ENCODE measurements at places on chromosomes 6 and 20. TPM values are rescaled to one million over a fixed set of nuclear protein-coding genes. Genes with fewer than 3 reads are reported as not detected.

- DNase-seq: no peak
Measured at GRCh38 chr6:127182501-127182900, 64.0 kb downstream of the RSPO3 start.

The POU5F1 gene
- total RNA-seq: not detected

The TMEM200A gene
- 10.3 TPM for total RNA-seq

The CFB gene
- 35.8 TPM for total RNA-seq

DNA sequence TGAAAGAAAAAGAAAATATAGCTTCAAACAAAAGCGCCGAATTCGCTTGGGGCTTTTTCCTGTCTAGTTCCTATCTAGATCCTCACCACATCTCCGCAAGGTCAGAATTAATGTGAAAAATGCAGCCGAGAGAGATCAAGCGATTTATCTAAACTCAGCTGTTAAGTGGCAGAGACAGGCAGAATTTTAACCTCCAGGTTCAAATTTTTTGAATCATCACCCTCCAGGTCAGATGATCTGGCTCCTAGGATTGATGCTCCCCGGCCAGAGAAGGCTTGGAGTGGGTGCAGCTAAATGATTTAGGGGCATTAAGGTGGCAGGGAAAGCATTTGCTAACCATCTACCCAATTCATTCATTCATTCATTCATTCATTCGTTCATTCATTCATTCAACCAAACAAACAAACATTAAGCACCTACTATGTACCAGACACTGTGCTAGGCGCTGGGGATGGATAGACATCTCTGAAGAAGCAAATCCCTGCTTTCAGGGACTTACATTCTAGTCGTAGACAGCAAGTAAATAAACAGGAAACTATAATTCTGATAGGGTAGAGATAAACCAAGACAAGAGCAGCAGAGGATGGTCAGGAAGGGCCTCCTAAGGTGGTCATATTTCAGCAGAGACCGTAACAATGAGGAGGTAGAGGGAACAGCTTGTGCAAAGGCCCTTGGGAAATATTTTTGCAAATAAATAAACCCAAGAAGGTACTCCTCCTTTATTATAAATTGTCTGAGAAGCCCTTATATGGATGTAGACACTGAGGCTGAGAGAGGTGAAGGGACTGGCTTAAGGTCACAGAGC is 672 bp upstream of the UBE2V1 start:
- DNase-seq: no peak

DNA sequence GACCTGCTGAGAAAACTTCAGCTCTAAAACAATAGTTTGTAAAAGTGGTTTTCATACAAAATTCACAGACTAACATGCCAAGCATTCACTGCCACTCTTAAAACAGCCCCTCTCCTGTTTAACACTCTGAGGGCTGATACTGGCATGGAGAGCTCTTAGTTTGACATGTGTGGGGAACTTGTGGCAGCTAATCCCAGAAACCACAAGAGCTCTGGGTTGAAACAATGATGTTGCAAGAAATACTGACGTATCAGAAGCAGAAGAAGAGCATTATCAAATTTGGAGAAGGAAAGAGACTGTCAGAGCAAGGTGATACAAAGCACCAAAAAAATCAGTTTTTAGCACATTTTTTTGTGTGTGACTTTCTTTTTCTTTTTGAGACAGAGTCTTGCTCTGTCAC is 5.1 kb downstream of the BEND3 start:
- no peak for DNase-seq

- no peak for DNase-seq
Measured at GRCh38 chr6:144667532-144668503, 382.7 kb downstream of the UTRN start.

DNA sequence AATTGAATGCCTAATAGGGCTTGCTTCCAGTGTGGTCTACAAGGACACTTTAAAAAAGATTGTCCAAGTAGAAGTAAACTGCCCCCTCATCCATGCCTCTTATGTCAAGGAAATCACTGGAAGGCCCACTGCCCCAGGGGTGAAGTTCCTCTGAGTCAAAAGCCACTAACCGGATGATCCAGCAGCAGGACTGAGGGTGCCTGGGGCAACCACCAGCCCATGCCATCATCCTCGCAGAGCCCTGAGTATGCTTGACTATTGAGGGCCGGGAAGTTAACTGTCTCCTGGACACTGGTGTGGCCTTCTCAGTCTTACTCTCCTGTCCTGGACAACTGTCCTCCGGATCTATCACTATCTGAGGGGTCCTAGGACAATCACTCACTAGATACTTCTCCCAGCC is 411.5 kb downstream of the TENT5A start:
- DNase-seq: no peak

GRCh38 chr6:105744815-105745214 is 341.3 kb upstream of the PRDM1 start:
- no peak for DNase-seq

DNA sequence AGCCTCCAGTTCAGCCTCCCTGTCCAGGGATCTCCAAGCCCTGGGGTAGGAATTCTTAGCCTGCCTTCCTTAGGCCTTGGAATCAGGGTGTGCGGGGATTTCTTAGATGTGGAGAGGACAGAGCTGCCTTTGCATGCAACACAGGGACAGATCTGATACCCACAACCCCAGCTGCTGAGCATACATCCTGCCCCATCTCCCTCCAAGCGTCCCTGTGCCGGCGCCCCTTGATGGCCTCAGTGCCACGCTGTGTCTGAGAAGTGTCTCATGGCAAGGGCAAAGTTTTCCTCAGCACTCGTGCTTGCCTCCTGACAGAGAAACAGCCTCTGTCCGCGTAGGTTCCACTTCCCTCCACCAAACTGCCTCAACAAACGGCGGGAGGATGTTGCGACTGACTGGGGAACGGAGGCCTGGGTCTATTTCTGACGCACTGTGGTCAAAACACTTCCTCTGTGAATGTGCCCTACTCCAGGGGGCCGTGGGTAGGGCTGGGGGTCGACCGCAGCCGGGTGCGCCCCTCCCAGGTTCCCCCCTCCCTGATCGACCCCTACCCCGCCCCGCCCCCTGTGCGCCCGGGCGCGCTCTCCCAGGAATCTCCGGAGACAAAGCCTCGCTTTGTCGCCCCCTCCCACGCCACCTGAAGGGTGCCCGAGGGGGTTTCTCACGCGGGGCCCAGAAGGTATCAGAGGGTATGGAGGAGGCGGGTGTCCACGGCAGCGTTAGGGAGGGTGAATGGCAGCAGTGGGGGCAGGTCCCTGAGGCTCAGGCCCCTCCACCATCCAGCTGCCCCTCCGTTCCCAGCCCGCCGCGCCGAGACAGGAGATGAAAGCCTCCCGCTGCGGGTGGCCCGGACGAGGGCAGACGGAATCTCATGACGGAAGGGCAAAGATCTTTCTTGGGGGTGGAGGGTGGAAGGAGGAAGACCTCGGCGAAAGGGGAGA is 806 bp downstream of the MICAL1 start:
- DNase-seq: no peak

The ZNF165 gene
- total RNA-seq: 0.42 TPM

The SLC26A8 gene
- total RNA-seq: 0.42 TPM

DNA sequence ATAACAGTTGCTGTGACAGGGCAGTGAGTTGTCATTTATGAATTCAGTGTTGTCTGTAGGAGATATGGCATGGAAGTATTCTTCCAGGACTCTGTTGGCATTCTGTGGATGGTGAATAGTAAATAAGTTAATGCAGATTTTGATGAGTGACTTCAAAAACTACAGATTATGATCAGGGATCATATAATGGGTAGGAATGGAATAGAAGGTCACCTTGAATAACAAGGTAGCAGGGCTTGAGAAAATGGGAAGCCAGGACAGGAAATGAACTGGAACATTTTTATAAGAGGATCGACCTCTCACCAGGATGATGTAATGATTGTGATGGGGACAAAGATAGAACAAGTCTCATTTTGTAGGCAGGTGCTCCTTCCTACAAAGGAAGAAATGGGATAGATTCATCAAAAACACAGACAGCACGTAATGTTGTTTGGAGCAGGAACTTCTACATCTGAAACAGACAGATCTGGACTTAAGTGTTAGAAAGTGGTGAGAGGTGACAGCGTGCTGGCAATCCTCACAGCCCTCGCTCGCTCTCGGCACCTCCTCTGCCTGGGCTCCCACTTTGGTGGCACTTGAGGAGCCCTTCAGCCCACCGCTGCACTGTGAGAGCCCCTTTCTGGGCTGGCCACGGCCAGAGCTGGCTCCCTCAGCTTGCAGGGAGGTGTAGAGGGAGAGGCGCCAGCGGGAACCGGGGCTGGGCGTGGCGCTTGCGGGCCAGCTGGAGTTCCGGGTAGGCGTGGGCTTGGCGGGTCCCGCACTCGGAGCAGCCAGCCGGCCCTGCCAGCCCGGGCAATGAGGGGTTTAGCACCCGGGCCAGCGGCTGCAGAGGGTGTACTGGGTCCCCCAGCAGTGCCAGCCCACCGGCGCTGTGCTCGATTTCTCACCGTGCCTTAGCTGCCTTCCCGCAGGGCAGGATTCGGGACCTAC is 30.8 kb upstream of the SSR1 start:
- DNase-seq: no peak

GRCh38 chr6:122184401-122184827 is 215.0 kb upstream of the HSF2 start:
- DNase-seq: no peak

DNA sequence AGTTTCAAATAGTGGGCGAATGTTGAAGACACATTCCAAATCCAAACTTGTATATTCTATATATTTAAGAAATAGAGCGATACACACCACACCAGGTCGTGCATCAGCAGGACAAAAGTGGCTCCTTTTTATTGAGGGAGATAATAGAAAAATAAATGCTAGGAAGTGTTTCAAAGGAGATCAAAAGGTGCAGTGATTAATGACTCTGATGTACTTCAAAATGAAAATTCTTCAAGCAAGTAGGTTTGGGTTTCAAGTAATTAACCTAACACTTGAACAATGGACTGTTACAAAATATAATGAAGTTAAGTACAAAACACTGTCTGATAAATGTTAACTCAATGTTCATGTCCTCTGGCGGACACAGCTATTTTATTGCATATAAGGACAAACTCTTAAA is 185.9 kb downstream of the BTBD9 start:
- DNase-seq: no peak

The GUCA1A gene
- total RNA-seq: not detected

- no peak for DNase-seq
Measured at GRCh38 chr20:13298692-13299373, 77.8 kb downstream of the ISM1 start.

DNA sequence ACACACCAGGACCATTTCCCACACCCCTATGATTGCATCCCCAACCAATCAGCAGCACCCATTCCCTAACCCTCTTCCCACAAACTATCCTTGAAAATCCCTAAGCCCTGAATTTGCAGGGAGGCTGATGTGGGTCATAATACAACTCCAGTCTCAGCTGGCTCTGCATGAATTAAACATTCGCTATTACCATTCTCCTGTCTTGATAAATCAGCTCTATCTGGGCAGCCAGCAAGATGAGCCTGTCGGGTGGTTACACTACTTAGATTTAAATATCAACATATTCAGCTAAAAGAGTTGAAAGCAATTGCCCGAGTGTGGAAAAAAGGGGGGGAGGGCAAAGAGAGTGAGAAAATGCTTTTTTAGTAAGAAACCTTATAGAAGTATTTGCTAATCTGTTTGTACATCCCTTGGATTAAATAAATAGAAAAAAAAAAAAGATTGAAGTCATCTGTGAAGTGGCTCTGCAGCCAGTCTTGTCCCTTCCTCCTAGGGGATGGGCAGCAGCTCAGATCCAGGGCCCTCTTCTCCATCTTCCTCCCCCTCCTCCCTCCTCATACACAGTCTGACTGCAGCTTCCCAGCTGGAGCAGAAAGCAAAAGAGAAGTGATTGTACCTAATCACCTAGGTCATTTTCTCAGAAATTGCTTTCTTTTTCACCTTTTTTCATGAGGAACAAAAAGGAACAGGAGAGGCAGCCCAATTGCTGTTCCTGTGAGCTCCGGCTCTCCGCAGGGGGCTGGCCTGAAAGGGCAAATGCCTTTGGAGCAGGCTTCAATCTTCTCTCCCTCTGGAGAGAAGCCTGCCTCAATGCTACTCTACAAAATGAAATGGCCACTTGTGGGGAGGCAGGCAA is 356.6 kb upstream of the SULF2 start:
- no peak for DNase-seq

The BTBD9 gene
- total RNA-seq: 16.3 TPM

- no peak for DNase-seq
Measured at GRCh38 chr6:143468026-143468425, 17.4 kb downstream of the PEX3 start.

The GRIK2 gene
- total RNA-seq: 1.7 TPM

- DNase-seq: no peak
Measured at GRCh38 chr6:168823397-168824212, 382.6 kb downstream of the SMOC2 start.

DNA sequence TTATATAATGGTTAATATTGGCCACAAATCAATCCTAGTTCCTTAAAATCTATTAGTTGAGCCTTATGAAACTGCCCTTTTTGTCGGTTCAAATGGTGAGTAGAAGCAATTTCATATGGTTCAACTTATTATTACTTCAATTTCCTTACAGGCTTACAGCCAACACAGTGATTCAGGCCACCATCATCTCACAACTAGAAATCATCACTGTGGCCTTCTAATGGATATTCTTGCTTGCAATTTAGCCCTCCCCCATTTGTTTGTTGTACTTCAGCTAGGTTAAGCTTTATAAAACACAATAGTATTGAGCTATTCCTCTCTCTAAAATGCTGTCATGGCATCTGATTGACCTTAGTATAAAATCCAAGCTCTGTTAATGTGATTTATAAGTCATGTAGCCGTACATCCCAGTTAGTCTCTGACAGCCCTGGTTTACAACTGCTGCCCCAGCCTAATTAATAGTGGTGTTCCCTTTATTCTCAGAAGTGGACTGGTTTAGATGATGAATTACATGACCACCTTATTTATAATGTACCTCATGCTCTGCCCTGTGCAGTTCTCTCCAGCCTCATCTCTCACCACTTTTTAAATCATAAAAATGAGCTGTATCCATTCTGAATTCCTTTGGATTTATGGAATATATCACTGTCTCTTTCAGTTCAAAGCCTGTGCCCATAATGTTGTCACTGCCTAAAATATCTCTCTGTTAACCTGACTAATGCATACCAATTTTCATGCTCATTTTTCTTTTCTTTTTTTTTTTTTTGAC is 36.7 kb downstream of the LAMA2 start:
- DNase-seq: no peak

DNA sequence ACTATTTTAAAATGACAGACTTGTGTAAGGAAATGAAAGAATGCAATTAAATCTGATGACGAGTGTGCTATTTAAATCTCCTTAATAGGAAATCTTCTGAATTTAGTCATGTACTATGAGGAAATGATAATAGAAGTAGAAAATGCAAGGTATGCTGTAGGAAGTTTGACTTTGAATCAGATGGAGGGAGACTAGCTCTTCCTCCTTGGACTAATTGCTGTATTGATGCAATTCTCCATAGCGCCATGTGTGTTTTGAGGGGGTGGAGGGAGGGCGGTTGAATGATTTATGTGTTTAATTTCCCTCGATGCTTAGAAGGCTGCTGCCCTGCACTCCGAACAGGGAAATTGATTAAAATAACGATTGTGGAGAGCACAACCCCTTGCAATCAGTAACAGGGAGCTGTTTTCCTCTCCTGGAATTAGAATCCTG is 214.4 kb upstream of the PRND start:
- DNase-seq: no peak

DNA sequence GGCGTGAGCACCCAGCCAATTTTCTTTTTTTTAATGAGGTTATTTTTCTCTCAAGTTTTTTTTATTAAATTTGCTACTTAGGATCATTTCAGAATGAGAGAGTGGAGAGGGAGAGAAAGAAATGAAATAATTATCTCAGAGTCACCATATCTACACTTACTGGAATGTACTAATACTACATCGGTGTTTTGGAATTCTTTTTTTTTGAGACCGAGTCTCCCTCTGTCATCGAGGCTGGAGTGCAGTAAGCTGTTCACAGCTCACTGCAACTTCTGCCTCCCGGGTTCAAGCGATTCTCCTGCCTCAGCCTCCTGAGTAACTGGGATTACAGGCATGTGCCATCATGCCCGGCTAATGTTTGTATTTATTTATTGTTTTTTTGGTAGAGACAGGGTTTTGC is 27.8 kb downstream of the ANKRD6 start:
- DNase-seq: no peak
